Stimulated activated CD4-positive, alpha-beta T cell treated with anti-CD3 and anti-CD28 coated beads, Interleukin-12 subunit alpha, Interleukin-12 subunit beta, amount 100 ng/mL, for 4 hours (primary cell): ENCODE measurements at places on chromosomes 5 and 9.

DNA sequence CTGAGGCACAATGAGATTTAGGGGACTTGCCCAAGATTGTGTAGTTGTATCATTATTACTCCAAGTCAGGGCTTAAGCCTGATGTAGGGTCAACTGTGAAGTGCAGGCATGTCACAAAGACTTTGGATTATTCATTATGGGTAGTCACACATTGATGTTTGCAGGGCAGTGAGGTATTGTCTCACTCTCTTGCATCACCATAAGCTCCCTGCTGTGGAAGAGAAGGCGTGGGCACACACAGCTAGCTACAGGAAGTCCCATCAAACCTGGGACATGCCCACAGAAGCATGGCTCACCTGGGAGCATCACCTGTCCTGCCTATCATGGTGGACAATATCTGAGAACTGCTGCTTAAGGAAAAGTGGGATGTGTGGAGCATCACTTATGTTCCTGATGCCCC is 42.1 kb downstream of the TMOD1 start:
- DNase-seq = no peak

- DNase-seq = no peak
Measured at GRCh38 chr9:112743216-112743836, 7.2 kb upstream of the SNX30 start.

DNA sequence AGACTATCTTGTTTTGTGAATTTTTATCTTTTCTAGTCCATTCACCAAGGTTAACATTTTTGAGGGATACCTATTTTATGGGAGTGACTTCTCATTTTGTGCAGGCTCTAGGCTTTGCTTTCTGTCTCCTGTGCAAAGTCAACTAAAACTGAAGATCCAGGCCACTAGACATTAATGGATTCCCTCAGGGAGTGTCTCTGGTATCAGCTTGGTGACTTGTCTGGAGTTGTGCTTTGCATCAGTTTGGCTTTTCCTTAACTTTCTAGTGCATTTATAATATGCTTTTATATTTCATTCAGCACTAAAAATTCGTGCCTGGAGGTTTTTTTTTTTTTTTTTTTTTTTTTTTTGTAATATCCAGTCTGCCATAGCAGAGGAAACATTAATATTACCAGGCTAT is 144.2 kb downstream of the YIPF5 start:
- DNase-seq = no peak

DNA sequence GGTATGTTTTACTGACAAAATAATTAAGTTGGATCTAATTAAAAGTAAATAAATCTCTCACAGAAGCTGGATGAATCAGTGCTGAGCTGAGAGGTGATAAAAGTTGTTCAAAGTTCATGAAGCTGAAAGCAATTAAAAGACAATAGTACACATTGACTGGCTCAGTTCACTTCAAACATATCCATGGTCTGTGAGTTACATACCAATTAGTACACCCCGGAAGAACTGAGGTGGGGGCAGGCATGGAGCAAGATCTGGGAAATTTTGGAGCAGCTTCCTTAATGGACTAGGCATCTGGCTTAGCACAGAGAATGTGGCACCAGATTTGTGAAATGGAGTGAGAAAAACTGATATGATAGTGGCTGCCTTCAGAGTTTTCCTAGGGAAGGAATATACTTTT is 152.7 kb downstream of the ATP10B start:
- no peak for DNase-seq

DNA sequence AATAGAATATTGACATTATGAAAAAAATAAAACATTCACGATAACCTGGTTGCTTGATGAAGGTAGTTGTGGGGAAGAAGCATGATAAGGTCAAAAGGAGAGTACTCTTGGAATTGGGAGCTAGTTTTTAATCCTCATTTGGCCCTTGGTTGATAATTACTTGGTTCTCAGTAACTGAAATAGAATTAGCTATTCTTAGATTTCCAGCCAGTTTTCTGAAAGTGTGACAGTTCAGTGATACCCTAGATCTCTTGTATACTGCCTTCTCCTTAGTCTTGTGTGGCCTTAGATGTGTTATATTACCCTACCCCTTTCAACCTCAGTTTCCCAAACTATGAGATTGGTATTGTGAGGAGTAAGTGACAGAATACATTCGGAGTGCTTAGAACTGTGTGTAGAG is 17.4 kb downstream of the MARCHF6 start:
- DNase-seq = no peak

DNA sequence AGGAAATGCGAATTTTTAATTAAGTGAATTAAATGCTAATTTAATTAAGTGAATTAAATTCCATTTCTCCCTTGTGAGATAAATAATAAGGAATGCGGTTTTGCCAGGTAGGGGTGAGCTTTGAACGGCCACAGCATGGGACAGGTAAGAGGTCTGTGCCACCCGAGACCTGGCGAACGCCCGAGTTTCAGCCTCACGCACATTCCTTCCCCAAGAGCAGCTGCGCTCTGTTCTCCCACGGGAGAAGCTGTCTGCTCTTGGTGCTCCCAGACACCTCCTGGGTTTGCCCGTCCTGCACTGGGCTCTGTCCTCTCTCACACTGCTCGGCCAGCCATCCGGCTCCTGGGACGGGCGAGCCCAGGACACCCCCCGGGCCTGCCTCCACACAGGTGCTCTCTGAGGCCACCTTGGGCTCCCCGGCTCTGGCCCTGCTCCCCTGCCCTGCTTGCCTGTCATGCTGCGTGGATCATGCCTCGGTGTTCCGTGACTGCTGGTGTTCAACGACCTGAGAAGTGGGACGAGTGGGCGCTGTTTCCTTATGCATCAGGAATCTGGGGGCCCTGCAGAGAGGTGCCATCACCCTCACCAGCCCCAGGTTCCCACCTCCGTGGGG is 13.7 kb upstream of the CAMSAP1 start:
- DNase-seq = no peak

GRCh38 chr9:99785010-99785590 is 36.6 kb upstream of the NR4A3 start:
- no peak for DNase-seq

DNA sequence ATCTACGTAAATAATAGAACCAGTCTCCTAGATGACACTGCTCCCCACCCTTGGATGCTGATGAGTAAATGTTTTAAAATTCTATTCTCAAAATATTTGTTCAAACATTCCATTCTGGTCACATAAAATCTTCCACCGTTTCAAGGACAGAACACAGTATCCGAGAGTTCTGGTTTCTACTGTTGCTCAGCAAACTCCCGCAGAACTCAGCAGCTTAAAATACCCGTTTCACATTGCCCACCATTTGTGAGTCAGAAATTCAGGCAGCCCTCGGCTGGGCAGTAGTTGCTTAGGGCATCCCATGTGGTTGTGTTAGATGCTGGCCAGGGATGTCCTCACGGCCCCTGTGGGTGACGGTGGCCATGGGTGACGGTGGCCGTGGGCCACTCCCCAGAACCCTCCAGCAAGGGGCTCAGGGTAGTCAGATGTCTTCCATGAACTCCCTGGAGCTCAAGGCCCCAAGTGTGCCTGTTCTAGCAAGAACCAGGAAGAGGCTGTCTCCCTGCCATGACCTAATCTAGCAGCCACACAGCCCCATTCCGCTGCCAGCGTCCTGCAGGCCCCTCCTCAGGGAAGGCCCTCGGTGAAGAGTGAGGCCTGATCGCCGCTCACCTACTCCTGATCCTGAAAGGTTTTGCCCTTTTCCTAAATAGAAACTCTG is 17.4 kb downstream of the MGAT1 start:
- DNase-seq = no peak

GRCh38 chr5:169286572-169287300 is 14.2 kb downstream of the SLIT3 start:
- DNase-seq = no peak

DNA sequence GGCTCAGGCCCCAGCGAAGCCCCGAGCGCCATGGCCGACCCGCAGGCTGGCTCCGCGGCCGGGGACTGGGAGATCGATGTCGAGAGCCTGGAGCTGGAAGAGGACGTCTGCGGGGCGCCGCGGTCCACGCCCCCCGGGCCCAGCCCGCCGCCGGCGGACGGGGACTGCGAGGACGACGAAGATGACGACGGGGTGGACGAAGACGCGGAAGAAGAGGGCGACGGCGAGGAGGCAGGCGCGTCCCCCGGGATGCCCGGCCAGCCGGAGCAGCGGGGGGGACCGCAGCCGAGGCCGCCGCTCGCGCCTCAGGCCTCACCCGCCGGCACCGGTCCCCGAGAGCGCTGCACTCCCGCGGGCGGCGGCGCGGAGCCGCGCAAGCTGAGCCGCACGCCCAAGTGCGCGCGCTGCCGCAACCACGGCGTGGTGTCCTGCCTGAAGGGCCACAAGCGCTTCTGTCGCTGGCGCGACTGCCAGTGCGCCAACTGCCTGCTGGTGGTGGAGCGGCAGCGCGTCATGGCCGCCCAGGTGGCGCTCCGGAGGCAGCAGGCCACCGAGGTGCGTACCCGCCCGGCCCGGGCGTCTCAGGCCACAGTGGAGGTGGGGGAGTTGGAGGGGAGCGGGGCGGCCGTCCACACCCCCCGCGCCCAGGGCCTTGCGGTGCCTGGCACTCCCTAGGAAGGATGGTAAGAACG is 1.6 kb downstream of the DMRT2 start:
- no peak for DNase-seq

GRCh38 chr5:178320281-178320855 is 87.8 kb upstream of the PHYKPL start:
- no peak for DNase-seq

DNA sequence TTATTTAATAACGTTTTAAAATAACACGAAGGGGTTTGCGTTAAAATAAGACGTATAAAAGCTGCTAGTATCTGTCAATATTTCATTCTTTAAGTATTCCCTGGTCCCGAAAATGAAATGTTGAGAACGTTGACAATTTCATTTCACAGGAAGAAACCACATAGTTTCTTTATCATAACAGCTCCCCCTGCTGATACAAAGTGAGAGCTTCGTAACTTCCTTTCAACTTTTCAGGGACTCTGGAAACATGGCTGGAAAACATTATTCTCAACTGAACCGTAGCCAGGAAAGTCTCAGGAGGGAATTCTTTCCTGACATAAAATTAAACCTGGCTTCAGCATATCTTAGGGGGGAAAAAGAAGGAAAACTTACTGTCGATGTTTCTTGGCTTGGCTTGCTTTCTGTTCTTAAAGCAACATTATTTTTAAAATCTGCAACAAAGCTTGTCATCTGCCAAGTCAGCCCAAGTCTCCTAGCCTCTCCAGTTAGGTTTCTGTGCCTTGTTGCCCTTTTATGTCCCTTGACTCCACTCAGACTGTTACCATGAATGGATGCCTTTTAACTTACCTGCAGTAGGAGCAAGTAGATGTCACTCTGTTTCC is 122.9 kb upstream of the DAB2 start:
- DNase-seq = no peak

GRCh38 chr5:142840575-142840974 is 70.4 kb downstream of the ARHGAP26 start:
- no peak for DNase-seq

GRCh38 chr5:33806738-33807442 is 84.9 kb downstream of the ADAMTS12 start:
- no peak for DNase-seq

DNA sequence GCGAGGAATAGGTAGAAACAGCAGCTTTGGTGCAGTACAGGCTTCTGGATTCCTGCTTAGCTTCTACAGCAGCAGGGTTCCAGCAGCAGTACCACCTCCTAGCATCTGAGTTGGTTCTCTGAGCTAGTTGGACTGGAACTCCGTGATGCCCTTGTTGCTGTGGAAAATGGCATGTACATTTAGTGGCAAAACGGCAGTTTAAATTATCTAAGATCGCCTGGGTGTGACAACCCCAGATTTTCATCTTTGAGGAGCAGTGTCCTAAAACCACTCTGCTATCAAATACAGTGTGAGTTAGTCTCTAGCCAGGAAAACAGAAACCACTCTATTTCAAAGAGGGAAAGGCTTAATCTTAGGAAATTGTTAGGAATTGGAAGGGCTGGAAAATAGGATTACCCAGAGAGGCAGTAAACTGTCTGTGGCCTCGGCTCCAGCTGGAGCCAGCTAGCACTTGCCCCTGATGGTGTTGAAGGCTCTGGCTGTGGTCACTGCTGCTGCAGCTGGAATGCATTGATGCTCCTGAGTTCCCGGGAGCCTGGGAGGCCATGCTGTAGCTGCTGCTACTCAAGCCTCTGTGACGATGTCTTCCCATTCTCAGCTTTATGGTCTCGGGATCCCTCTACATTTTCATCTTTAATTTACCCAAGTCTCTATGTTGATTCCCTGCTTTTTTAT is 29.4 kb downstream of the RAD23B start:
- DNase-seq = no peak

DNA sequence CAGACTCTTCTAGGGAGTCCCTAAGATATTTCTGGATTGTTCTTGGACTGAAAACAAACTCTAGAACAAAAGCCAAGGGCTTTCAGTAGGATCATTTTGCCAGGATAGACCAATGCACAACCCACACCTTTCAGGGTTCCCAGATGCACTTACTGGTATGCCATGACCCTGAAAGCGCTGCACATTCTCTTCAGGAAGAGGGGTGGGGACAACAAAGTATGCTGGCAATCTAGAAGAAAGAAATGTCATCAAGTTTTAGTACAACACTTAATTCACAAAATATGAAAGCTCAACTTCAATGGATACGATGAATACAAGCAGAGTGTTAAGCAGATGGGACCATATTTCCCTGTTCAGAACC is 57.2 kb downstream of the MTMR12 start:
- no peak for DNase-seq

DNA sequence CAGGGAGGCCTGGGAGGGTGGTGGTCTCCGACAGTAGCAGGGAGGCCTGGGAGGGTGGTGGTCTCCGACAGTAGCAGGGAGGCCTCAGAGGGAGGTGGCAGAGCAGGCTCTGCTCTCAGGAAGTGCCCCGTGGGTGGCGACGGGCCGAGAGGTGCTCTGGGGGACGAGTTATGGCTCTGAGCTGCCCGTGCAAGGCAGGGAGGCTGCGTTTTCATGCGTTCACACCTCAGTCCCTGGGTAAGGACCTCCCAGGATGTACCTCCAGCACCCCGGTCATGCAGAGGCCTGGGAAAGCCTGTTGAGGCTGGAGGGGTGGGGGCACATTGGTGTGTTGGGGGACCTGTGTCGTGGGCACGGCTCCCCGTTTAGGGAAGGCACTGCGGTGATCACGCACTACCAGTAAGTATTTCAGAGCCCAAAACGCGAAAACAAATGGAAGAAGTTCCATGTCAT is 37.4 kb upstream of the CLPTM1L start:
- no peak for DNase-seq

DNA sequence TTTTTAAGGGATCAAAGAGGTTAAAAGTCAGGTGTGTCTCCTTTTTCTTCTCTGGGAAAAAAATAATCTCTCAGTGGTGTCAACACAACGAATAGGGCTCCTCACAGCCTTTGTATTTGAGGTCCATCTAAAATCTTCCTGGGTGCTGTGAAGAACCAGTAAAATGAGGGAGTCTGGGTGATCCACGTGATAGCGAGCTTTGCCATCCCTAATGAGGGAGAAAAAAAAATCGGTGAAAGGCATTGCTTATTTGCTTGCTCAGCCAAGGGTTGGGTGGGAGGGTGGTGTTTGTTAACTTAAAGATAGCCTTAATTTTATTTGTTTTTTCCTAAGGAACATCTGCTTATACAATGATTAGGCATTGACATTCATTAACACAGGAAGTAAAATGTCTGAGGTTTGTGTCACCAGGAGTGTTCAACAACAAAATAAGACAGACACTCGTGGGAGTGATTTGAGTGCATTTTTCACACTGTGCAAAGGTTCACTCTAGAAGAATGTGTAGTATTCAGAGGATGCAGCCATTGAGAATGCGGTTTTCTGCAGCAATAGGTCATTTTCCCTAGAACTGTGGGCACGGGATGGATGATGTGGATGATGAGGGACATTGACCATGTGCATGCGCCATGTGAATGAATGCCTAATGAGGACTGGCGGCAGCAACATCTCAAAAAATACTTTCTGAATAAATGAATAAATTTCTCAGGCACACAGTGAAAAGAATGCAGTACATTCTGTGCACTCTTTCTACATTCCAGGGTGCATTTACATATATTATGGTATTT is 369.5 kb downstream of the NTRK2 start:
- DNase-seq = no peak
